Fibroblast of the aortic adventitia (primary cell): ENCODE measurements at places on chromosomes 3 and 15.
A peak's percentile ranks its signal among the peaks of the same experiment; 100 is the strongest.

GRCh38 chr3:170976190-170976519 is 50.4 kb downstream of the SLC2A2 start:
- no peak for DNase-seq

DNA sequence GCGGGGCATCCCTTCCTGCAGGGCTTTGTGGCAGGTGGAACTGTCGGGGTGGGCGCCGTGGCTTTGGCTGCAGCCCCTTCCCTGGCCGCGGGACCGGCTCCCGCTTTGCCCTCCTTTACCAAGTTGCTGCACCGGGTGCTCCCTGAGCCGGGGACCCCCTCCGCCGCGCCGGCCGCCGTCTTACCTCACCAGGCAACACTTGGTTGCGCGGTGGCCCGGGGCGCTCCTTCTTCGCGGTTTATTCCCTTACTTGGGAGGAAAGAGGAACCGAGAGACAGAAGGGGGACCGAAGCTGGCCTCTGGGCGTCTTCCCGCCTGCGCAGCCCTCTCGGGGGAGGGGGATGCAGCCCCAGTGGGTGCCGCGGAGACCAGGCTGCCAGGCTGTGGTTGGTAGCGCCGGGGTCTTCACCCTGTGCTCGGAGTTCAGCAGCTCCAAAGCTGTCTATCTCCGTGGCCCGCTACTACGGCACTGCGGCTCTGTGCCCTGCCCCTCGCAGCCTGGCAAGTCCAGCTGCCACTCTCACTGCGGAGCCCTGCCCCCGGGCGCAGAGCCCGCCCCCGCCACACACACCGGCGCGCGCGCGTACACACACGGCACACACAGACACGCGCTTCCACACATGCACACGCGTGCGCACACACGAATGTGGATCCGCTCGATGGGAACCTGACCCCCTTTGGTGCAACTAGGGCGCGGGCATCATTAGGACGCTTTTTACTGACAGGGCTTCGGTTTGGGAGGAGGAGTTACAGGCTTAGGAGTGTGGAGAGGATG is at the start of gene DGKG:
TSS of gene DGKG (minus strand) at position 473 of the 775 bp plus-strand sequence. CDS start 41,775 bp downstream, outside the sequence.
- DNase-seq = no peak

DNA sequence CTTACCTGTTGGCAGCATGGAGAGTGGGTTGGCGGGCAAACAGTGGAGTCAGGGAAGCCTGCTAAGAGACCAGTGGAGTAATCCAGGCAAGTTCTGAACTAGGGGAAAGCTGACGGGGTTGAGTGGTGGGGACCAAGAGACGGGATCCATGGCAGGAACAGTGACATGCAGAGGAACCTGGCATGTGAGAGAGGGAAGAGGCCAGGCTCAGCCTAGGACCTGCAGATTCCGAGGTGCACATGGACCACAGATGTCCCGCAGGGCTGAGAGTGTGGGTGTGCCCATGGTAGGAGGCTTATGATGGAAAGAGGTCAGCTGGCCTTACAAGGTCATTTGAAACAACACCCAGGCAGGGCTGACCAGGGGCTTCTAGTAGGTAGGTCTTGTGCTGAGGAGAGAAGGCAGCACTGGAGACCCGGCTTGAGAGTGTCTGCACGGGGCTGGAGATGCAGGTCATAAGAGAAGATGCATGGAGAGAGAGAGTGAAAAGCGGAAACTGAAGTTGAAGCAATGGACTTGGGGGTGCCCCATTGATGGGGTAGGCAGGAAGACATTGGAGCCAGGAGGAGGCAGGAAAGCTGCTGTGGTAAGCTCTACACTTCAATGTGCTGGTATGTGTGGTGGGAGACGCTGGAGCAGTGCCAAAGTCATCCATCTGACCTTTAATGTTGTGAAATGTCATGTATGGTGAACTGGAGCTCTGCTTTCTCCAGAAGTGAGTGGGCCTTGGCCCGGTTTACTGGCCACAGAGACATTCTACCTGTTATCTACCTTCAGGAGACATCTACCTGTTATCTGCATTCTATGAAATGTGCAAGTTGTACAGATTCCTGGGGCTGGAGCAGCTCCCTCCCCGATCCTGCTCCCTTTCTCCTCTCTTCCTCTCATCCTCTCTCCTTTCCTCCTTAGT is 4.6 kb downstream of the SPSB4 start:
- no peak for DNase-seq

DNA sequence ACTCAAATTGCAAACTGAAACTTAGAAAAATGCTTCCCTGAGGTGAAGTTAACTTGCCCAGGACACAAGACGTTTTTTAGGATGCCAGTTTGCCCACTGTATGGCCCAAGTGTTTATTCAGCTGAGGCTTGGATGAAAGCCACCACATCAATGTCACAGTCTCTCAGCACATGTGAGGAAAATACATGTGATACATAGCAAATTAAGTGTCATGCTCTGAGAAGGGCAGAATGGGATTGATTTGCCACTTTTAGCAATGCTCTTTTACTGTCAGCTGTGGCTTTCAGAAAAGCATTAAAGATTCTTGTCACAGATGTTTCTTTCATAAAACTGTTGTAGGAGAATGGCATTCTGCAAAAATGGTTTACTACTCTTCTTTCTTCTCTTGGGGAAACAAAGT is 165.5 kb downstream of the ZIC1 start:
- DNase-seq = no peak

DNA sequence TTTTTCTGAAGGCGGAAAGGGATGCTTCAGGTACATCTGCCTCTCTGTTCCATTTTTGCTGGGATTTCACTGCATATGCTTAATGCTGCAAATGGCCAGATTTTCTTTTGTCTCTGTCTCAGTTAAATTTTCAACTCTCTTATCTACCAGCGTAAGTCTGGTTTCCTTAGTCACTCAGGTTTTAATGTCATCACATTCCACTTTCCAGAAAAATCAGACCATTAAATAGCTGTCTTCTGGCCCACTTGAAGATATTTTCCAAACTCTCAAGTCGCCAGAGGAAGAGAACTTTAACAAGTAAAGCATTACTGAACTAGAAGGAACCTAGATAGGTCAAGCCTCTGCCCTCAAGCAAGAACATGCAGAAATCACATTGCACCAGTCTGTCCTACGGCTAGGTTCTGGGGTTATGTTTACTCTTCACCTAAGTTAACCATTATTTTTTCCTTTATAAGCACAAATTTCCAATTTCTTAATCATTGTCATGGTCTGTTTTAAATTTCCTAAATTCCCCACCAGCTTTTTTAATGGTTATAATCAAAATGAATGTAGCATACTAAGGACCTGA is 26.5 kb downstream of the AVEN start:
- no peak for DNase-seq

- DNase-seq = no peak
These were observed 115.8 kb downstream of the DUT start for GRCh38 chr15:48447058-48447457.

- DNase-seq = no peak
These were observed 816.3 kb upstream of the CFAP20DC start for GRCh38 chr3:59866076-59866475.

- peak; percentile 75 for DNase-seq
These were observed 1.8 kb upstream of the ZMYND10 start for GRCh38 chr3:50347187-50347813.

GRCh38 chr3:107753494-107753893 is 230.7 kb downstream of the BBX start:
- DNase-seq = peak; percentile 45

DNA sequence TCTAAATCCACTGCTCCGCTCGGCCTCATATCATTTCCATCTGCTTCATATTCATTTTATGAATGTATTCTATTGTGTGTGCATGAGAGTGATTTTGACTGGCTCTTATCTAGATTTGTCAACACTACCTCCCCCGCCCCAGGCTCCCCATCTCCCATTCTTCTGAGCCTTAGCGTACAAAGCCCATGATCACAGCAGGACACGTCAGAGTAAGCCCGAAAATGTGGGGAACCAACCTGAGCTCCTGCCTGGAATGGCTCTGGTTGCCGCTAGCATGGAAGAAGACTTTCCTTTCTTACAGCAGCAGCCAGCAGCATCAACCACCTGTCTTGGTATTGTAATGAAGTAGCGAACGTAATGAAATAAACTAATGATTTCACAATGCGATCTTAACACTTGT is 61.4 kb downstream of the GABRB3 start:
- no peak for DNase-seq

GRCh38 chr15:67032608-67033007 is 32.8 kb upstream of the SMAD3 start:
- no peak for DNase-seq

GRCh38 chr3:85697156-85697555 is 738.4 kb downstream of the CADM2 start:
- DNase-seq = no peak

DNA sequence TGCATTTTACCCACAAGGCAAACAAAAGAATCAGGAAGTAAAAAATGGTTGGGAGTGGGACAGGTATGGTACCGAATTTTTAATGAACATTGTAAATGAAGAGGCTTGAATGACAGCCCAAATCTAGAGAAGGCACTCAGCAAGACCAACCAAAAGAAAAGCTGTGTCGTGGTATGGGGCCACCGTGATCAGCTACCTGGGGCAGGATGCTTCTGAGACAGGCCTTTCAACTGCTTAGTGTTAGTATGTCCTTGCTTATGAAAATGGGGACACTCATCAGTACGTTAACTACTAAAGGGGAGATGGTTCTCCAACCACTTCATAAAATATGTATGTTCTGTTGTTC is 228.7 kb upstream of the ST8SIA2 start:
- no peak for DNase-seq

- DNase-seq = peak; percentile 83
These were observed 1.6 kb upstream of the WDR82 start for GRCh38 chr3:52280050-52280461.

- DNase-seq = peak; percentile 63
These were observed 228.2 kb upstream of the TPRG1 start for GRCh38 chr3:188943591-188943990.

GRCh38 chr15:90030376-90030775 is 29.3 kb downstream of the ZNF710 start:
- DNase-seq = no peak

- peak; percentile 67 for DNase-seq
These were observed 47.5 kb downstream of the RAB11A start for GRCh38 chr15:65916664-65917406.

DNA sequence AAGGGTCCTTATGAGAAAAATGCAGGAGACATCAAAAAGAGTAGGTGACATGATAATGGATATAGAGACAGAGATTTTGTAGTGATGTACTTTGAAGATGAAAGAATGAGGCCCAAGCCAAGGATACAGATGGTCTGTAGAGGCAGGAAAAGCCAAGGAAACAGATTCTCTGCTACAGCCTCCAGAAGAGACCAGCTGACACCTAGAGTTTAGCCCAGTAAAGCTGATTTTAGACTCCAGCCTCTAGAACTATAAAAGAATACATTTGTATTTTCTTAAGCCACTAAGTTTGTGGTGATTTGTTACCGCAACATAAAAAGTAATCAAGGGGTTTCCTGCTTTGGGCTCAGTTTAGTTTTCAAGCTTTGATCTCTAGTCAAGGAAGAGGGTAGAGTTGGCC is 64.8 kb downstream of the STRIT1 start:
- DNase-seq = no peak

GRCh38 chr3:17801131-17801530 is 58.7 kb upstream of the TBC1D5 start:
- no peak for DNase-seq

- no peak for DNase-seq
These were observed 374.1 kb downstream of the EFHB start for GRCh38 chr3:19559724-19560442.

- DNase-seq = no peak
These were observed 218.5 kb upstream of the STT3B start for GRCh38 chr3:31314258-31314657.

GRCh38 chr3:76403556-76403955 is 618.2 kb upstream of the ZNF717 start:
- no peak for DNase-seq

- peak; percentile 73 for DNase-seq
These were observed 280.9 kb upstream of the KCNMB2 start for GRCh38 chr3:178255315-178255714.

DNA sequence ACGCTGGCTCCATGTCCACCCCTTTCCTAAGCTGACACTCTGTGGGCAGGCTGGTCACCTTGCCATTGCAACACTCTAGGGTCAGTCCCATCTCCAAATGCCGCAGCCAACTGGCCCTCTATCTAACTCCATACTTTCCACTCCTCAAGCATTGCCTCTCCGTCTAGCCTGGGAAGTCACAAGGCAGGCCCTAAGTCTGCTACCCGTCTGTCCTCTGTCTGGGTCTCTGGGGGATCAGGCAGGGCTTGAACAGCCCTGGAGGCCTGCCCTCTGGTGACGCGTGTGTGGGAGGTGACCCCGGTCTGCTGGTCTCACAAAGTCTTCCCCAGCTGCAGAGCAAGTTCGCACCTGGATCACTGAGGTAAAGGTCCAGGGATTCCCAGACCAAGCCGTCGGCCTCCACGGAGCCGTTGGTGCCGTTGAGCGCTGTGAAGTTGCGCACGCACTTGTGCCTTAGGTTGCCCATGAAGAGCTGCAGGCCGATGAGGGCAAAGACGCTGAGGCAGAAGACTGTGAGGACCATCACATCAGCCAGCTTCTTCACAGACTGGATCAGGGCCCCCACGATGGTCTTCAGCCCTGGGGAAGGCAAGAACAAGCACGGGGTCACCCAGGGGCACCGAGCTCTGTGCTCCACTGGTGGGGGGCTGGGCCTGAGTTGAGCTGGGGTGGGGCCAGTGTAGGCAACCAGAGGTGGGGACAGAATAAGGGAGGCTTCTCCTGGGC is 39.9 kb downstream of the SCN5A start:
- no peak for DNase-seq

DNA sequence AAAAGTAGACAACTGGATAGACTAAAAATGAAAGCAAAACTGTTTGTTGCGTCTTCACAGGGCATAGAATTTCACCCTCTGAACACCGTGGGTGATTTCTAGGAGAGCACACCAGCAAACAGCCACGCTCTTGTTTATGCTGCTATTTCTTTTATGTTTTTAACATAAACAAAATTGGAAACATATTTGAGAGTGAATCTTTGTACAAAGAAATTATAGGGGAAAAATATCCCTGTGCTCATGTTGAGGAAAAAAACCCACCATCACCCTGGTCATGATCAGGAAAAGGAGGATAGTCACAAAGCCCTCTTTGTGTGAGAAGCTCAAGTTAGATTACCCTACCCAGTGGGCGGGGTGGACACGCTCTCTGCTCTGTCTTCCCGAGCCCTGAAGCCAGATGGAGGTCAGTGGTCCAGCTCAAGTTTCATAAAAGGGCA is 313.3 kb downstream of the SATB1 start:
- peak; percentile 18 for DNase-seq

DNA sequence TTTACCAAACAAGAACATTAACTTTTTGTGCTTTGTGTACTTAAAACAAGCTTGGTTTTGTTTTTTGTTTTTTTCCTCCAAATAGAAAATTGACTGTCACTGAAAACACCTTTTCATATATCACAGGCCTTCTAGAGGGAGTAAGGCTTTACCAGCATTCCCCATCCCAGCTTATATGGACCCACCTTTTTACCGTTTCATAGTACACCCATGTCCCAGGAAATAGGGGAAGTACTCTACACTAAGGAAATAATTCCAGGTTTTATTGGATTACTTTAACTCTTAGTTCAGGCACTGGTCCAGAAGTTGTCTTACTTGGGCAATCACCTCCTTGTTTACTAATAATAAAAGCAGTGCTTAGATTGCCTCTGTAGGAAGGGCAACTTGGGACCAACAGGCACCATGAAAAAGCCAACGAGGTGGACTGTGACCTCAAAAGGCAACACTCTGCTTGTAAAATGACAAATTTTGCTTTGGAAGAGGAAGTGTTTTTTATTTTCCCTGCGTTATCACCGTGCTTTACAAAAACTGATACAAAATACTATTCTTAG is 26.2 kb downstream of the HMG20A start:
- no peak for DNase-seq

- no peak for DNase-seq
These were observed 4.9 kb upstream of the ZNF662 start for GRCh38 chr3:42901073-42901415.
